ENCODE measurements at places on chromosomes 4 and X. TPM values are rescaled to one million over a fixed set of nuclear protein-coding genes. Genes with fewer than 3 reads are reported as not detected.

Gene TSPAN7
- total RNA-seq: 2.8 TPM

Gene REELD1
- not detected for total RNA-seq

Gene AMER1
- 2.7 TPM for total RNA-seq

Gene AFP
- 2.5 TPM for total RNA-seq

Gene SORBS2
- 0.53 TPM for total RNA-seq

Gene CXCL8
- total RNA-seq: 11.2 TPM

Gene PI4K2B
- total RNA-seq: 7.7 TPM

Gene ARHGAP6
- not detected for total RNA-seq

Gene TMPRSS11D
- total RNA-seq: not detected

Gene TEX13D
- total RNA-seq: not detected

Gene ALAS2
- not detected for total RNA-seq

Gene RAB33A
- 0.20 TPM for total RNA-seq

Gene CT45A10
- total RNA-seq: not detected

Gene CLDN22
- total RNA-seq: not detected

Gene ZAR1
- not detected for total RNA-seq

Gene CRMP1
- 3.9 TPM for total RNA-seq

Gene ARHGEF9
- total RNA-seq: 4.6 TPM

Gene MTNR1A
- 0.35 TPM for total RNA-seq

Gene COX7B2
- not detected for total RNA-seq

Gene ACTRT1
- total RNA-seq: not detected

Gene MCF2
- total RNA-seq: 0.10 TPM

Gene PRR32
- total RNA-seq: not detected

Gene TMEM150C
- 1.3 TPM for total RNA-seq

Gene GPAT3
- total RNA-seq: 40.9 TPM

Gene PDGFRA
- total RNA-seq: 1.1 TPM

Gene PITX2
- 1.5 TPM for total RNA-seq

Gene PRMT9
- total RNA-seq: 3.2 TPM

Gene TCEAL6
- not detected for total RNA-seq

Gene CFAP99
- total RNA-seq: 0.06 TPM

Gene POLA1
- total RNA-seq: 10.6 TPM

Gene FAAH2
- 0.12 TPM for total RNA-seq

Gene CFP
- total RNA-seq: 0.31 TPM

Gene FBXO8
- 9.9 TPM for total RNA-seq

Gene STAG2
- 38.9 TPM for total RNA-seq

Gene SLC49A3
- total RNA-seq: 0.08 TPM

Gene HERC5
- total RNA-seq: 3.6 TPM

Gene TIGD2
- total RNA-seq: 5.3 TPM

Gene ASB12
- not detected for total RNA-seq

Gene MAGEA2B
- not detected for total RNA-seq

Gene NDUFA1
- 317 TPM for total RNA-seq

Gene GPC4
- total RNA-seq: 0.05 TPM
